NCI-H1417 (cell line): ENCODE measurements at places on chromosomes 5 and 9.

- DNase-seq: no peak
These were observed 28.1 kb downstream of the ANKRD33B start for GRCh38 chr5:10591966-10592365.

- DNase-seq: no peak
These were observed 47.4 kb upstream of the OLFM1 start for GRCh38 chr9:135039916-135040645.

- DNase-seq: no peak
These were observed 111.4 kb upstream of the GRAMD2B start for GRCh38 chr5:126311766-126312165.

GRCh38 chr9:98627296-98627695, 81.4 kb downstream of the GABBR2 start:
- no peak for DNase-seq

DNA sequence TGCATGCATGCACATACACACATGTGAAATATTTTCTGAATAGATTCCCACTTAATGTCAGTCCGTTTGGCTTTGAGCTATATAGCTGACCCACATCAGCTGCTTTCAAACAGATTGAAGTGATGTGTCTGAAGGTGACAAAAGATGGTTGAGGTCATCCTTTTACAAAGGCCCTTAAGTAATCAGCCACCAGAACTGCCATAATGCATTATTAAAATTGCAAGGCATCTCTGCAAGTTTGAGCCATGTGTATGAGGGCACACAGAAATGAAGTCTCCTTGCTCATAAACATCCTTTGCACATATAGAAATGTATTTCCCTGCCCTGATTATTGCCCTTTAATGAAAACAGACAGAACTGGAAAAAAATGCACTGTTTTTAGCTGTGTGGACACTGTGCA, 1043.0 kb upstream of the C9orf72 start:
- DNase-seq: peak; percentile 1

DNA sequence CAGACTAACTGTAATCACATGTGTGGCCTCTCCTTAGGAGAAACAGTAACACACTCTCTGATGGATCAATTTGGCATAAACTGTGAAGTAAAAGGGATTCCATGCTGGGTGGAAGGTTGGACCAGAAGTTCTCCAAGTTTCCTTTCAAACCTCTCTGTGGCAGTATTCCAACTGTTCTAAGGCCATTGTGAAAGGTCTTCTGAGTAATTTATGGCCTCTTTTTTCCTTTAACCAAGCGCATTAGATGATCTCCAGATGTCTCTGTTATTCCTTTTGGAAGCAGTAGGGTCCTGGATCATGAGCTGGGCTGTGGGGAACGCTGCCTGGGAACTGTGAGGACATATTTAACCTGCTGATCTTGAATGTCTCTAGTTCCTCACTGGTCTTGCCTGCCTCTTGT, 80.6 kb upstream of the IL6ST start:
- no peak for DNase-seq

DNA sequence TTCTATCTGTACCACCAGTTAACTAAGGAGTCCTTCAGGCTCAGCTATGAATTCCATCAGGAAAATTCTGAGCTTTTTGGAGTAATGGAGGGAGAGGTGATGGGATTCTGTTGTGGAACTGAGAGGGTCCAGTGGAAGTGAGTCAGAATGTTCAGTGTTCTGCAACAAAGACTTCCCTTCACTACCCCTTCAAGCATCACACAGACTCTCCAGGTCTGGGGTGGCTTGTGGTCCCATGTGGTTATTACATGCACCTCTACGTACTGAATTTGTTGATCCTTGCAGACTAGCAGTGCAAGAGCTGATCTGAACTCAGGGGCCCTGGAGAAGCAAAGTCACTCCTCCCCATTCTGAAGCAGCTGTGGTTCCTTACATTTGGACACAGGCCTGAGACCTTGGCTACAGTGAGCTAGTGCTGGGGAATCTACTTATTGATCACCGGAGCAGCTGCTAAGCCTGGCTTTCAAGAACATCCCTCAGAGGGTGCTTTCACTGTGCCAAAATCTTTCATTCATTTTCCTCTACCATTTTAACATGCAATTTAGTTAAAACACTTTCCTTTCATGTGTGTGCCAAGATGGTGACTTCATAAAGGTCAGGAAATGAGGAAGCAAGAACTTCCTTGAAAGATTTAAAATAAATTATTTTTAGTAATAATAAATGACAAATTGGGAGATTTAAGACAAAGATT, 75.0 kb upstream of the TNC start:
- no peak for DNase-seq

DNA sequence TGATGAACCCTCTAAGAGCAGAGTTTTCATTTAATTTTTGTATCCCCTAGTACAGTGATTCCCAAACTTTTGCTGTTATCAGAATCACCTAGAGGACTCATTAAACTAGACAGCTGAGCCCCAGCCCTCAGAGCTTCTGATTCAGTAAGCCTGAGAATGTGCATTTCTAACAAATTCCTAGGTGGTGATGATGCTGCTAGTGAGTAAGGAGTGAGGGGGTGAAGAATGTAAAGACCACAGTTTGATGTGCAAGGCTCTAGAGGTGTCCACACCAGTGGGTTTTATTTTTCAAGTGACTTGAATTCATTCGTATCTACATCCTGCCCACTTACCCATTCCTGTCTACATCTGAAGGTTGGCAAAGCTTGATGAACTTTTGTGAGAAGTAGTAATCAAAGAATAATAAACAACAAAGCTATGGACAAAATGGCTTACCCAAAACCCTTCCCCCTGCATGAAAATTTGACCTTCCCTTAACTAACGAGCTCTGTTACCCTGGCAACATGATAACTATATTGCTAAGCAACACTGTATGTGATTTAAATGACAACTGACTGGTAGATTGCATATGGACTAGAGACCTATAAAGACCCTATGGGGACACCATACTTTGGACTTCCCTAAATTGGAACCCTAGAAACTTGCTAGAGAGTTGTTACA, 35.2 kb downstream of the DTWD2 start:
- DNase-seq: no peak

DNA sequence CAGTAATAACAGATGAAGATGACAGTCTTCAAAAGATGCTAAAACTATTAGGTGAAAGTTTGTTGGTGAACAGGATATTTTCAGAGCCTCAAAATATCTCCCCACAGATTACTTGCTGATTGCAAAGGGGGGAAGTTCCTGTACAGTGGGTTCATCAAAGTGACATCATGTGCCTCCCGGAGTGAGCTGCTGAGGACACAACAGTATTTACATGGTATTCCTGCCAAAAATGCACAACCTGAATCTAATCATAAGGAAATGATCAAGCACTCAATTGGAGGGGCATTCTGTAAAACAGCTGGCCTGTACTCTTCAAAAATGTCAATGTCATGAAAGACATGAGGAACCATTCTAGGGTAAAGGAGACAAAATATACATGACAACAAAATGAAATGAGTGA, 18.9 kb upstream of the GLIS3 start:
- no peak for DNase-seq

DNA sequence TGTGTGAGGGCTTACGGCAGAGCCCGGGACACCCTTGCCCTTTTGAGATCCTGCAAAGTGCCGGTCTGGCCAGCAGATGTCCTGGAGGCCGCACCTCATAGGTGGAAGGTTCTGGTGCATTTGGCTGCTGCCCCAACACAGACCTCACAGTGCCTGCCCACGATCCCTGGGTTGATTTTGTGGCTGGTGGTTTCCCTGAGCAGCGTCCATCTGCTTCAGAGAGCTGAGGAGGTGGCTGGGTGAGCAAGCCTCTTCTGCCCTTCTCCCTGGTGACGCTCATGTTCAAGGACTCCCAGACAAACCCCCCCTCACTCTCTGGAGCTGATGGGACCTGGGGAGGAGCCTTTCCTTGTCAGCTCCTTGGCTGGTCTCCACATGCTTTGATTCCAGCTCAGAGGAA, 18.9 kb downstream of the BNIP1 start:
- DNase-seq: no peak
